ENCODE measurements at places on chromosomes 3 and 15.

DNA sequence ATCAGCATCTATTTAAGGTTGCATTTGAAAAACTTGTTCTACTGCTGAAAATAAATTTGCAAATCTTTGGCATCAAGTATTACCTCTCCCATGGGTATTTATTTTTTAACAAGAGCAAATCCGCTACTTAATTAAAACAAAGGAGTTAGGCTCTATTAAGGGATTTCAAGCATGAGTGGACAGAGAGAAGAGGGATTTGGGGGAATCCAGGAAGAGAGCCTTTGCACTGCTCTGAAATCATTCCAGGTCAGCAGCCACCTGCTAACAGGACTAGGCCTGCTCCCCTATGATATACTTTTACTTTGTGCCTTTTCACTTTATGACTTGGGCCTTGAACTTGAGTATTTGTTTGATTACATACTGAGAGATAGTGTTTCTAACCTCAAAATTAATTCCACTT, 57.1 kb downstream of the IQCH start:
- DNase-seq: no peak

GRCh38 chr15:39396979-39397615, 183.8 kb upstream of the THBS1 start:
- no peak for DNase-seq

DNA sequence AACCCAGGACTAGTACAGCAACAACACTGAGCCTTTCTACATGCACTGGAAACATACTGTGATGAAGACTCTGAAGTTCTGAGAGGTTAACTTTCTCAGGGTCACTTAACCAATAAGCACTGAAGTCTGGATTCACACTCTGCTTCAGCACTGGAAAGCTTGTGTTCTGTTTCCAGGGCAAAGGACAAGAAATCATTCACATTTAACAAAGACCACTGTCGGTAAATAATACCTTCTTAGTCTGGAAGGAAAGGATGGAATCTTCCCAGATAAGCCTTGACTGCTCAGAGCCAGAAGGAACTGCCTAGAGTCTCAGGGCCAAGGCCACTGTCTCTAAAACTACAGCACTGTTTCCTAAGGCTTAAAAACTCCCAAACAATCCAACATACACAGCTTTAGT, 4.3 kb upstream of the GLYCTK start:
- no peak for DNase-seq

DNA sequence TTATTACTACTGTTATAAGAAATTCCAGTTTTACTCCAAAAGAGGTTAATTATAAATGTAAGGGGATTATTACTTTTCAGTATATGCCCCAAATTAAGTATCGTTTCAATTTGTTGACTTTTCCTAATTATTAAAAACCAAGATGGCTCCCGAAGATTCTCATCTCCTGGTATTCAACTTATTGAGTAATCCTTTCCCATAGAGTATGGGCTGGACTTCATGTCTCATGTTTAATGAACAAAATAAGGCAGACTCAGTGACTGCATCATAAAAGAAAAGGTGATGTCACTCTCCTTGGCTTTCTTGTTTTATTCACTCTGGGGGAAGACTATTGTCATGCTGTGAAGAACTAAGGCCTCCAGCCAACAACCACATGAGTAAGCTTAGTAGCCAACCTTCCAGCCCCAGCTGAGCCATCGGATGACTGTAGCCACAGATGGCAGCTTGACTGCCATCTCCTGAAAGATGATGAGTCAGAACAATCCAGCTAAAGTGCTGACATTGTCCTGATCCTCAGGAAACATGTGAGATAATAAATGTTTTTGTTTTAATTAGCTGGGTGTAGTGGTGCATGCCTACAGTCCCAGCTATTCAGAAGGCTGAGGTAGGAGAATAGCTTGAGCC, 17.3 kb downstream of the IGF2BP2 start:
- DNase-seq: no peak

DNA sequence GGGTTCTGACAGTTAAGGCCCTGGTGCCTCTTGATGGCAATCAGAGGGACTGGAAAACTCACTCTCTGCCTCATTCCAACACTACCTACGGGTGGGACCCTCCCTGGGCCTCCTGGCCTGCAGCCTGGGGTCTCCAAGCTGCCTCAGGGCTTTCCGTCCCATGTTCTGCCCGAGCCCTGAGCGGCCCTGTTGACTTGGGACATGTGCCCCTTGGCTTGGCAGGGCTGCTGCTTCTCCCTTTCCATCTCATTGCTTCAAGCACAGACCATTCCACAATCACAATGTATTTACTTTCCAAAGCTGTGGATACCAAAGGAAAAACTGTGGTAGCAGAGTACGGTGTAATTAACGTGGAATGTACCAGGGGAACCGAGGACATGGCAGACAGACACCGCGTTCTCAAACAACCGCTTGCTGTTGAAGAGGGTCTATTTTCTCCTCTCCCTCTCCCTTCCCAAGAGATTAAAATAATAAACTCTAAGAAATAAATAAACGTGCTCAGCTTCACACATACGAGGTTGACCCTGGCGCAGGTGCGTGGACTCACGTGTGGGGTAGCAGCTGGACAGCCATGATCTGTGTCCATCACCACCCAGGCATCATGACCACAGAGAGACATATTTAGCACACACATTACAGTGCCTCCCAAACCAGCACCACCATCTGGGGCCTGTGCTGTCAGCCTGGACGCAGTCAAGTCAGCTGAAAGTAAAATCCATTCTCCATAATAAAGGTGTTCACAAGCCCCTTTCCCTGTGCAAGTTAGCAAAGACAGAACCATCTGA, 172.0 kb downstream of the XXYLT1 start:
- no peak for DNase-seq

DNA sequence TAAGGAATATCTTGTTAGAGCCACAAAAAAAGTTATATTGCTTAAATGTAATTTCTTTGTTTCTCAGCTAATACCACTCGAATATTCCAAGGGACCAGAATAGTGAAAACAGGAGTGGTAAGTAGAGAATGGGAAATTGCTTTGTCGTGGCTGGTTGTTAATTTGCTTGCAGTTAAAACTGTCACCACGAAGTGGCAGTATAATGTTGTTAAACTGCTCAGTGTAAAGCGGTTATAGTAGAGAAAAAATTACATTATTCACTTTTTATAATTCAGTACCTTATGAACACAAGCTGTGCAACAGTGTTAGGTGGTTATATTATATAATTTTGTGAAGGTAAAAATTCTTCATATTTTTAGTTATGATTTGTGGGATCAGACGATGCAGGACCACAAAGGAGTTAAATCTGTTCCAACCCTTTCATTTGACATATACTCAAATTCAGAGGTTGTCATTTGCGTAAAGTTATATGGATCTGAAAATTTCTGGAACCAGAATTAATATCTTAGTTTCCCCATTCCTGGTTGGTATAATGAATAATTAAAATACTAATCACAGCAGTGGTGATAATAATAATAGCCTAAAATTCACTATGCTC, 171.8 kb downstream of the FEZF2 start:
- DNase-seq: no peak

DNA sequence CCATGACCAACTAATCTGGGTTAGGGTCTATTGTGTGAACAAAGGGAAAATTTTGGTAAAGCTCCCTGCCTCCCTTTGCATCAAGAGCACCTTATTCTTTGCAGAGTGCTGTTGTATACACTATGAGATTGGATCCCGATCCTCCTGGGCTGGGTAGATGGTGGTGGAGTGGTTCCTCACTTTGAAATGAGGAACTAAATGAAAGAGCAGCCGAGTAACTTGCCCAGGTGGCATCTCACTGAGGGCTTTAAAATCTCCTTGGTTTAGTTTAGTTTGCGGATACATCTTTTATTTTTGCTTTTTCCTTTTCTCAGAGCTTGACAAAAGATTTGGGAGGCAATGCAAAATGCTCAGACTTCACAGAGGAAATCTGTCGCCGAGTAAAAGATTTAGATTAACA, 19.4 kb downstream of the IDH3A start:
- no peak for DNase-seq

GRCh38 chr3:129031476-129032215, 28.9 kb upstream of the GP9 start:
- no peak for DNase-seq

DNA sequence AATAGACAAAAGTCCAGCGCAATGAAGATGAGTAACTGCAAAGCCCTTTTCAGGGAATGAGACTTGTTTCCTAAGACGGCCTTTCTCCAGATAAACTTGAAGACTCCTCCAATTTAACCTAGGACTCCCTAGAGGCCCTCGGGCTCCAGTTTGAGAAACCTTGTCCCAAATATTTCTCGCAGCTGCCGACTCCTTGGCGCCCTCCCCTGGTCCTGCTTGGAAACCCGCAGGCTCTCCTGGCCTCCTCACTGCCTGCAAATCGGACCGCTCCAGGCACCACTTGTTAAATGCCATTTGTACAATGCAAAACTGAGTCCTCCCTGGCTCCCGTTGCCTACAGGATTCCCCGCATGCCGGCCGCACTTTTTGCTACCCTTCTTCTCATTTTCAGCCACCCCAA, 36.8 kb downstream of the MUC4 start:
- DNase-seq: no peak

GRCh38 chr15:71548401-71548807, 261.9 kb upstream of the NR2E3 start:
- DNase-seq: no peak

DNA sequence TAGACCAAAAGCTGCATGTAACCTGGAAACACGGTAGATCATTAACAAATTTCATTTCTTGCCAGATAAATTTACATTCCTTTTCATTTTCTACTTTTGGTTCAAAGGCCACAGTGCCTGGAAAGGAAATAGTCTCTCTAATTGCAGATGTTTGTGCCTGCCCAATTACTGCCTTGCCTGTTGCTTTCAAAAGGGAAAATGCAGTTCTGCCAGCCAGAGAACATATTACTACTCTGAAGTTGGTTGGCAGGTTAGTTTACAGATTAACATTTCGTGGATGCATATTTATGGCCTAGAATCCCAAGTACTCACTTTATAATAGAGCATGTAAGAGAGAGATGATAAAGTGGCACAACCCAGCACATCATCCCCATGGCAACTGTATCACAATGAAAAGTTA, 124.3 kb upstream of the LRRC3B start:
- no peak for DNase-seq

GRCh38 chr3:111627092-111627491, 31.9 kb upstream of the ZBED2 start:
- DNase-seq: no peak

DNA sequence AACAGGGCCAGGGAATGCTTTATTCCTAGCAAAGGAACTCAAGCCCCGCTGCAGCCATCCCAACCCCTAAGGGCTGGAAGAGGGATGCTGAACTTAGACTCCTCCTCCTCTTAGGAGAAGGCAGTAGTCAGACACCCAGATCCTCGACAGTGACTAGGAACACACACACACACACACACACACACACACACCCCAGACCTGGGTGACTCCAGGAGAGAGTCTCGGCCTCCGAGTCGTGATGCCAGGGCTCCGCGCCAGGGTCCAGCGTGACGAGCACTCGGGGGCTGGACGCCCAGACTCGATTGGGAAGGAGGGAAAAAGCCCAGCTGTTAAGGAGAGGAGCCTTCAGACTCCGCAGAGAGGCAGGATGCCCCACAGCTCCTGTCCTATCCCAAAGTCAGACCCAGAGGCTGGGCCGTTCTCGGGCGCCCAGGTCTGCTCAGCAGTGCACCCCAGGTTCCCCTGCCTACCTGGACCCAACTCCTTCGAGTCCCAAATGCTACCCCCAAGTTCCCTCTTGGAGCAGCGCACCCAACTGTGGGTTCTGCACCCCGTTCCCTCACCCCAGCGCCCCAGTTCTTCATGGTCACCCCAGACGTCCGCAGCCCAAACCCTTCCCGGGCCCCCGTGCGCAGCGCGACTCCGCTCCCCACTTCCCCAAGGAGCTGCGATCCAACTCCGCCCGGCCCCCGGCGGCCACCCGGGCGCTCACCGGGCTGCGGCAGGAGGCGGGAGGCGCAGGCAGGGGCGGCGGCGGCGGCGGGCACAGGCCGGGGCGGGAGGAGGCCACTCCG, 421 bp downstream of the BMF start:
- DNase-seq: no peak

DNA sequence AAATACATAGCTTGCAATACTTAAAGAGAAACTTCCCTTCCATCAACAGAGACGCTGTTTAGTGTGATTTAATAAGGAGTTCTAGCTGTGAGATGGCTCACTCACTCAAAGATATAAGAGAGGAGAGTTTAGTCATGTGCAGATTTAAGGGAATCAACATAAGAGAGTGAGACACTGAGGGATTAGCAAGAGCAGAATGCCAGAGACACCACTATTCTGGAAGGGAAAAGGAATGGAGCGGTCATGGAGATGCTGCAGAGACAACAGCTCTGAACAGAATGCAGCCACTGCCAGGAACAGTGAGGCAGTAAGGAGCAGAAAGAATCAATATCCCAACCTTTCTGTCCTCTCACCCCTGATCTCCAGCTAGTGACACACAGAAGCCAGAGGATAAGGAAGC, 248.8 kb downstream of the MBNL1 start:
- DNase-seq: no peak

DNA sequence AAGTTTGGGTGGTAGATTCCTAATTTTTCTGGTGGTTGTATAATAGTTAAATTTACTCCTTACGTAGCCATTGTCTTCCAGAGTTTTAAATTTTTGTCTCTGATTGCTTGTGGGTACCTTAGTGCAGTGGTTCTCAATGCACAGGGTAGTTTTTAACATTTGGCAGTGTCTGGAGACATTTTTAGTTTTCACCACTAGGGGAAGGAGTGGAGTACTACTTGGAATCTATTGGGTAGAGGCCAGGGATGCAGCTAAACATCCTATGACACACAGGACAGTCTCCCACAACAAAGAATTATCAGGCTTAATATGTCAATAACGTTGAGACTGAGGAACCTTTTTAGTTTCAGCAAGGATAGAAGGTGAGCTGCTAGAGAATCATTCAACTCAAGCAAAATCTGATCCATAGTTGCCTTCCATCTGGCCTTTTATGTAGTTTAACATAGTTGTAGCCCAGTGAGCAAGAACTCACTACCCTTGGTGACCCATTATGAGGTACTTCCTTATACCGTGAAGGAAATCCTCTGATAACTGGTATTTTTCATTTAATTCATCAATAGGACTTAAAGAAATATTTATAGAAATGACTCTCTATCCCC, 8.6 kb upstream of the STX19 start:
- DNase-seq: no peak

DNA sequence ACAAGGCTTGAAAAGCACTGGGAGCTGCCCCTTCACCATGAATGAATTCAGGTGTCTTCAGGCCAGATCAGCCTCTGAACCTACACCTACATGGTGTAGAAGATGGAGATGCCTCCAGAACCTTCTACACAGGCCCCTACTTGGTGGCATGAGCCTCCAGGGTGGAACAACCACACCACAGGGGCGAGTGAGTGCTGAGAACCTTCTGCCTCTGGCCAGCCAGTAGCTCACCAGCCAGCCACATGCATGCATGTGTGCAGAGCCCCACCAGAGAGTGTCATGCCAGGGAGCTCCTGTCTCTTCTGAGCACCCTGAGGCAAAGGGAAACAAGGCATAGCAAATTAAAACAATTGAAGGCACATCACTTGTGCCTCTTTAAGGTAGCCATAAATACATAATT, 161.8 kb upstream of the TOPAZ1 start:
- DNase-seq: no peak
